ENCODE measurements at places on chromosomes 6 and 20. TPM values are rescaled to one million over a fixed set of nuclear protein-coding genes. Genes with fewer than 3 reads are reported as not detected.

Gene SLC17A1
- not detected for total RNA-seq

Gene DNAH8
- total RNA-seq: not detected

Gene COL11A2
- 0.77 TPM for total RNA-seq

Gene C20orf144
- total RNA-seq: 0.12 TPM

Gene AVP
- total RNA-seq: not detected

Gene DUSP15
- total RNA-seq: 0.64 TPM

Gene ADGRF4
- total RNA-seq: 6.8 TPM

Gene SRPK1
- total RNA-seq: 31.4 TPM

Gene CLPSL1
- not detected for total RNA-seq

Gene SNPH
- total RNA-seq: 4.3 TPM

Gene CD83
- 2.7 TPM for total RNA-seq

Gene SSR1
- 79.2 TPM for total RNA-seq

Gene NKAIN2
- total RNA-seq: not detected

Gene TRIM10
- total RNA-seq: not detected

Gene SPTLC3
- total RNA-seq: 0.03 TPM
